ENCODE measurements at places on chromosomes 3 and 15. TPM values are rescaled to one million over a fixed set of nuclear protein-coding genes. Genes with fewer than 3 reads are reported as not detected.

AADACL2 gene
- total RNA-seq = not detected

PPM1L gene
- 14.5 TPM for total RNA-seq

EPB42 gene
- 0.10 TPM for total RNA-seq

SLC24A5 gene
- total RNA-seq = under 0.01 TPM

CHCHD4 gene
- total RNA-seq = 1.9 TPM

GALNT15 gene
- not detected for total RNA-seq

SEMA5B gene
- total RNA-seq = not detected

PTPRG gene
- 0.42 TPM for total RNA-seq

NR1I2 gene
- not detected for total RNA-seq

GPR176 gene
- total RNA-seq = 0.21 TPM

ATP6V1A gene
- total RNA-seq = 30.9 TPM

PRTG gene
- total RNA-seq = under 0.01 TPM

ZDHHC23 gene
- total RNA-seq = 6.8 TPM

TICRR gene
- 0.10 TPM for total RNA-seq

ISLR2 gene
- not detected for total RNA-seq

WDR93 gene
- not detected for total RNA-seq

STRA6 gene
- total RNA-seq = not detected

MAGI1 gene
- not detected for total RNA-seq

C3orf85 gene
- total RNA-seq = not detected

RGMA gene
- total RNA-seq = 0.10 TPM

LRTM1 gene
- total RNA-seq = not detected

BTLA gene
- 18.1 TPM for total RNA-seq

CYP1A1 gene
- total RNA-seq = not detected

GOLGA8M gene
- 1.2 TPM for total RNA-seq

GOLGA6B gene
- not detected for total RNA-seq

HES1 gene
- total RNA-seq = 22.9 TPM

CA12 gene
- not detected for total RNA-seq
